ENCODE measurements at places on chromosomes 2 and 18. TPM values are rescaled to one million over a fixed set of nuclear protein-coding genes. Genes with fewer than 3 reads are reported as not detected.
A peak's percentile ranks its signal among the peaks of the same experiment; 100 is the strongest.

UGT1A4 gene
- total RNA-seq: not detected

HOXD11 gene
- total RNA-seq: not detected

ZNF396 gene
- 0.94 TPM for total RNA-seq

CRYGC gene
- not detected for total RNA-seq

LYG2 gene
- total RNA-seq: not detected

SCRN3 gene
- 23.5 TPM for total RNA-seq

KYNU gene
- total RNA-seq: 0.94 TPM

CDH2 gene
- 269 TPM for total RNA-seq

VSNL1 gene
- total RNA-seq: 30.2 TPM

MARCHF4 gene
- not detected for total RNA-seq

PSMA8 gene
- not detected for total RNA-seq

CIB4 gene
- total RNA-seq: not detected

COL3A1 gene
- total RNA-seq: 608 TPM

- DNase-seq: no peak
These were observed 62.3 kb downstream of the TNS1 start for GRCh38 chr2:217940261-217941220.

- DNase-seq: peak; percentile 92
These were observed at the start of gene IFIH1 for GRCh38 chr2:162318328-162319180. Gene IFIH1 (minus strand): TSS chr2:162318684. CDS start chr2:162318307, 377 bp downstream.

DNA sequence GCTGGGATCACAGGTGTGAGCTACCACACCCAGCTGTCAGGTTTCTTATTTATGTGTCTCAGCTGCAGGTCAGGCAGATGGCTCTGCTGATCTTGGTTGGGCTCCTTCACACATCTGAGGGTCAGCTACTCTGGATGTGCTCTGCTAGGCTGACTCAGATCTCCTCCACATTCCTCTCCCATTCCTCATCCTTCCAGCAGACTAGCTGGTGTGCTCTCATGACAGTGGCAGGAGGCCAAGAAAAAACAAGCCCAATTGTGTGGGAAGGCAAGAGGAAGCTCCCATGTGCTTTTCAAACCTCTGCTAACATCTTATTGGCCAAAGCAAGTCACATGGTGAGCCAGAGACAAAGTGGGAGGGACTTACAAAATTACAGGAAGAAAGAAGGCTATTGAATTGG, 11.7 kb upstream of the MSH6 start:
- no peak for DNase-seq

DNA sequence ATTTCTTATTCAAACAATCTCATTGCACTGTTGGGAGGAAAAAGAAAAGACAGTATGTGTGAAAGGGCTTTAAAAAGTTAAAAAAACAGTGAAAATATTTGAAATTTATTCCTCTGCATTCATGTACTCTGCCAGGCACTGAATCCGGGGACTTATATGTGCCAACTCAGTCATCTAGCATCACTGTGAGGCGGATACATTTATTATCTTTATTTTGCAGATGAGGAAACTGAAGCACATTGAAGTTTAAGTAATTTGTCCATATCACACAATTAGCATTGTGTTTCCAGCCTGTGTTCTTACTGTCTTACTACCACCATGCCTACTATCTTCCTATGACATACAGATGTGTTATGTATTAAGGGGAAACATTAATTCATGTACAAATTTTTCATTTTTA, 1.8 kb downstream of the LCLAT1 start:
- no peak for DNase-seq

DNA sequence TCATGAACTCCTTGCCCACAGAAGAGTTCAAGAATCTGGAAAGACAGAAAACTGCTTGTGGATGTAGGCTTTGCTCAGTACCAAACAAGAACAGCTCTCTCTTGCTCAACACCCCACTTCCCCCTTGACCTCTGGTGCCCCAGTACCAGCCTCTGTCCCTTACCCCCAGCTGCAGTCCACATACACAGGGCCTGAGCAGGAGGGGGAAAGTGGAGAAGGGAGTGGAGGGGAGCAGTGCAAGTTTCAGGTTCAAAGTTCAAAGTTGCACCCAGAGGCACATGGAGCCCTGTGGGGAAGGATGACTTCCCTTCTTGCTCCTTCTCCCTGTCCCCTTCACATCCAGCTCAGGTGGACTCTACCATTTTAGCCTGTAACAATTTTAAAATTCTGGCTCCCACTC, 61.1 kb upstream of the LPIN2 start:
- DNase-seq: no peak

- no peak for DNase-seq
These were observed 85.4 kb downstream of the NCKAP1 start for GRCh38 chr2:182952741-182953450.

DNA sequence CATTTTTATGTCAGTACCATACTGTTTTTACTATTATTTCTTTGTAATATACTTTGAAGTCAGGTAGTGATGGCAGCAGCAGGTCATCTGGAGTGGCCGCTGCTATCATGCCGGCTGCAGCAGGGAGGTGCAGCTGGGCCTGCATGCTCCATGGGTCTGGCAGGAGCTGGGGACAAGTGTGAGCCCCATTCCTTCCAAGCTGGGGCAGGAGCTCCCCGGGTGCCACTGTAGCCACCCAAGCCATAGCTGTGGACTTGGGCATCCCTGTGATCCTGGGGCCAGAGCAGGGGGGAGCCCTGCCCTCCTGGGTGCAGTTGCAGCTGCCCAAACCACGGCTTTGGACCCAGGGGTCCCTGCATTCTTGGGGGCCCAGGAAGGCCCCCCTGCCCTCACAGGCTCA, 59.2 kb downstream of the CSRNP3 start:
- no peak for DNase-seq

GRCh38 chr2:48219555-48220436, 310.2 kb upstream of the STON1 start:
- no peak for DNase-seq

GRCh38 chr2:128792476-128793054, 473.9 kb upstream of the HS6ST1 start:
- DNase-seq: no peak

DNA sequence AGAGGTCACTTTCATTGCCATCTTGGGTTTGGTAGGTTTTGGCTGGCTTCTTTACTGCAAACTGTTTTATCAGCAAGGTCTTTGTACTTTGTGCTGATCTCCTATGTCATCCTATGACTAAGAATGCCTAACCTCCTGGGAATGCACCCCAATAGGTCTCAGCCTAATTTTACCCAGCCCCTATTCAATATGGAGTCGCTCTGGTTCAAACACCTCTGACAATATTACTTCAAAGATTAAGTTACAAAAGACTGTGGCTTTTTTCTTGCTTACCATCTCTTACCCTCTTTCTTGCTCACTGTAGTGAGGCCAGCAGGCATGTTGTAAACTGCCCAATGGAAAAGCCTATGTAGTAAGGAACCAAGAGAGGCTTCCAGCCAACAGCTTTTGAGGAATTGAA, 17.9 kb upstream of the RGPD8 start:
- DNase-seq: no peak

DNA sequence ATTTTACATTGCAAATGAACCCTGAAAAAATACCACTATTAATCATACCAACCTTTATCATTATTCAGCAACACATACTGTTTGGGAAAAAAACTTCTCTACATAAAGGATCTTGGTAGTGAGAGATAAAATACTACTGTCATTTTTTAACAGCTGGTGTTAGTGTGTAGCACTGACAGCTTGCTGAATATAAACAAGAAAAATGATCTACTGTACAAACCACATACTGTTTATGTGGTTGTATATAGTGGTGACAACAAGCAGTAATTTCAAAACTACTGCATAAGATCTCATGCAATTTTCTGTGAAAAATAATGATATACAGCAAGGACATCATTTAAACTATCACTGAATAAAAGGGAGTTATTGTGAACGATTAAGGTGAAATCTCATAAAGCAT, 601.2 kb downstream of the LRP1B start:
- no peak for DNase-seq

- no peak for DNase-seq
These were observed 504.8 kb upstream of the NRP2 start for GRCh38 chr2:205177546-205177945.

- DNase-seq: no peak
These were observed 23.2 kb downstream of the KIF1A start for GRCh38 chr2:240796543-240797499.

DNA sequence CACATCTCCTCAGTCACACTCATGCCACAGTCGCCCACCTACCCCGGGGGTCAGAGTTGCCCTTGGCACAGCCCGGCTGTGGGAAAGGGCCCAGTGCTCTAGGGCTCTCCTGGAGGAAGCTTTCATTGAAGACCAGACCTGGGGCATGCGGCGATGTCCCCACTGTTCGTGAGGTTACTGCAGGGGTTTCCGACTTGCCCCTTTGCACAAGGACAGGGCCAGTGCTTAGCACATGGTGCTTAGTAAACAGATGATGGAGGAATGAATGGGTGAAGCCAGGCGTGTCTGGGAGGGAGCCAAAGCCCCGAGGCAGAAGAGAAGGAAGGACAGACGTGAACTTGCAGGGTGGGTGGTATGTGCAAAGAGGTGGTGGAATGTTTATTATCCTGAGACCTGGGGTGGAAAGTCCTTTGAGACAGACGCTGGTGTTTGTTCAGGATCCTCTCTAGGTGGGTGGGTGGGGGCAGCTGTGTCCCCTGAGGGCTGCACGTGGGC, 205.9 kb upstream of the ARL4C start:
- DNase-seq: peak; percentile 42

GRCh38 chr2:218975060-218975777, 9.8 kb downstream of the FEV start:
- DNase-seq: no peak

DNA sequence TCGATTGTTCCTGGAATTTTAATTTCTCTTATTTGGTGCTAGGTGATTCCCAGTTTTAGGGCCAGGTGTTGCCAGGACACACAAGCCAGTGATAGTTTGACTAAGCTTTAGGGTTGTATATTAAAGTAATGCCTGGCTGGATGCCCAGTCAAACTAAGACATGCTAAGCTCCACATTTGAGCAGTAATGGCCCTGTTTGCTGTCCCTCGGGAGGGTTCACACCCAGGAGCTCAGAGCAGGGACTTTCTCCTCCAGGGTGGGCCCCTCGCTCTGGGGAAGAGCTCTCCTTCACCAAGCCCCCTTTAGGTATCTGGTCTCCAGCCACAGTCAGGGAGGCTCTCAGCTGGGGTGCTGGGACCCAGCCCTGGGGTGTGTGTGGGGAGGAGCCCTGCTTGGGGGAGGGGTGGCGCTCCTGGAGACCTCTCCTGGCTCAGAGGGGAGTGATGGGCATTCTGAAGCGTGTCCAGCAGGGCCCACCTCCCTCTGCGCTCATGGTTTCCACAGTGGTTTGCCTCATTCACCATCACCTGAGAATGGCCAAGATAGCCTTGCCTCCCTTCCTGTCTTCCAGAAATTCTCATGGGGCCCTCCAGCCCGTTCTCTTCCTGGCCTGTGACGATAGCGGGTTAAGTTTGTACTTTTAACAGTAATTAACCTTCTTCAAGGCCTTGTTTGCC, 31.7 kb downstream of the INPP4A start:
- no peak for DNase-seq

DNA sequence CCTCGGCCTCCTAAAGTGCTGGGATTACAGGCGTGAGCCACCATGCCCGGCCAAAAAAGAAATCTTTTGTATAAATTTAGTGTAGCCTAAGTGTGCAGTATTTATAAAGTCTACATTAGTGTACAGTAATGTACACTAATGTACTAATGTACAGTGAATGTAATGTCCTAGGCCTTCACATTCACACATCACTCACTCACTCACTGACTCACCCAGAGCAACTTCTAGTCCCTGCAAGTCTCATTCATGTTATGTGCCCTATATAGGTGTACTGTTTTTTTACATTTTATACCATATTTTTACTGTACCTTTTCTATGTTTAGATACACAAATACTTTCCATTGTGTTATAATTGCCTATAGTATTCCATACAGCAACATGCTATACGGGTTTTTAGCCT, 254.9 kb downstream of the MYO3B start:
- DNase-seq: no peak

DNA sequence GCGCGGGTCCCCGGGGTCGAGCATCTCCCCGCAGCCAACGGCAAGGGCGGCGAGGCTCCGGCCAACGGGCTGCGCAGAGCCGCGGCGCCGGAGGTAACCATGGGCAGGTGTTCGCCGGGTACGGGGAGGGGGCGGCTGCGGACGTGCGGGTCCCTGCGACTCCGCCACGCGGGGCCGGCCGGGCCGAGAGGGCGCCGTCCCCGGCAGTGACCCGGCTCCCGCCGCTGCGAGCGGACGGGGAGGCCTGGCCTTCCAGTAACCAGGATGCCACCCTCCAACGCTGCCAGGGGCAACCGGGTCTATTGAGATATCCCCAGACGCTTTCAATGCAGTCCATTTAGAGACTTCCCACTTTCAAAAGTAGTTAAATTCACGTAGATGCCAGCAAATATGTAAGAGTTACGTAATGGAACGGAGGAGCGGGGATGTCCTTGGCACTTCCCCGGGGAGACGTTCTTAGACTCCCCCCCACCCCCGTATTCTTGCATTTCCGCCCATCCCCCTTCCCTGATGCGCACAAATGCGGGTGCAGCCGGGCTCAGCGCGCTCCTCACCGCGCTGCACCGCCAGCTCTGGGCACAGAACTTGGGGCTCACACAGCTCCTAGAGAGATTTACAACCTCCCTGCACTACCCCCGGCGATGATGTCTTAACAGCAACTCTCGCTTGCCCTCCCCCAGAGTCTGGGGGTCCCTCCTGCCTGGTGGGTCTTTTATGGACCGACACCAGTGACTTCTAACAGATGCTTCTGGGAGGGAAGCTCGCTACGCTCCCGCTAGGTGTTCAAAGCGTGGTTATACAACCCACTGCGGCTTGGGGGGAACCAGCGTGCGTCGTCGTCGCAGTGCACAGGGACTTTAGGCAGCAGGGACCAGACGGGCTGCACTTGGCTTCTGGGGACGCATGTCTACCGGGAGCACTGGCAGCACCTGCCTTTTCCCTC, 657 bp downstream of the SGPP2 start:
- no peak for DNase-seq

DNA sequence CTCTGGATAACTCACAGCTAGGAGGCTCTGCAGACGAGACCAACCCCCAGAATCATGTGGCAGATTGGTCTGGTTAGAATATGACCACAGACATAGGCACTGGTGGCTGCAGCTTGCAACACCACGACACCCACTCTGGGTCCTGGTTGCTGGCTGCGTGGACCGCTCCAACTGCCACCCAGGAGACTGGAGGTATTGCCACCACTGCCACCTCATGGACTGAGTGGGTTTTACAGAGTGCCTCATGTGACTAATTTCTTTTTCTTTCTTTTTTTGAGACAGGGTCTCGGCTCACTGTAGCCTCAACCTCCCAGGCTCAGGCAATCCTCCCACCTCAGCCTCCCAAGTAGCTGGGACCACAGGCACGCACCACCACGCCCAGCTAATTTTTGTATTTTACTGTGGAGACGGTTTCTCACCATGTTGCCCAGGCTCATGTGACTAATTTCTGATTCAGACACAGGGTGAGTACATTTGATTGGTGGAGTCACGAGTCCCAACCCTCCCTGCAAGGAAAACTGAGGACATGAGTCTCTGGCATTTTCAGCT, 29.9 kb upstream of the NT5DC4 start:
- peak; percentile 78 for DNase-seq

DNA sequence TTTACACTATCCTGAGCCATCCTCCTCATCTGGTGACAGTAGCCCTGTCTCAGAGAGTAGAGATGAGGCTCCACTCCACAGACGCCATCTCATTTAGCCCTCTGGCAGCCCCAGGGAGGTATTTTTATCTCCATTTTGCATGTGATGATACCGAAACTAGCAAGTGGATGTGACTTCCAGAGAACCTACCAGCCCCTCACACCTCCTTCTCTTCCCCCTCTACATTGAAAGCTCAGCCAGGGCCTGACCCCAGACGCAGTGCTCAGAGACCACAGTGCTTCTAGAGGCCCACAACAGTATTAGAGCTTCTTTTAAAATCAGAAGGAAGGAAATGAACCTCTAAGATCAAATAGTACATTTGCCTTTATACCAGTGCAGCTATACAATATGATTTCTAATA, 8.3 kb downstream of the GYPC start:
- DNase-seq: no peak

GRCh38 chr2:151840216-151841046, 12.2 kb upstream of the ARL5A start:
- DNase-seq: no peak
